Liver (tissue), 10 donors: ENCODE measurements at places on chromosomes 6 and 20. TPM values are rescaled to one million over a fixed set of nuclear protein-coding genes. Genes with fewer than 3 reads are reported as not detected.

DNA sequence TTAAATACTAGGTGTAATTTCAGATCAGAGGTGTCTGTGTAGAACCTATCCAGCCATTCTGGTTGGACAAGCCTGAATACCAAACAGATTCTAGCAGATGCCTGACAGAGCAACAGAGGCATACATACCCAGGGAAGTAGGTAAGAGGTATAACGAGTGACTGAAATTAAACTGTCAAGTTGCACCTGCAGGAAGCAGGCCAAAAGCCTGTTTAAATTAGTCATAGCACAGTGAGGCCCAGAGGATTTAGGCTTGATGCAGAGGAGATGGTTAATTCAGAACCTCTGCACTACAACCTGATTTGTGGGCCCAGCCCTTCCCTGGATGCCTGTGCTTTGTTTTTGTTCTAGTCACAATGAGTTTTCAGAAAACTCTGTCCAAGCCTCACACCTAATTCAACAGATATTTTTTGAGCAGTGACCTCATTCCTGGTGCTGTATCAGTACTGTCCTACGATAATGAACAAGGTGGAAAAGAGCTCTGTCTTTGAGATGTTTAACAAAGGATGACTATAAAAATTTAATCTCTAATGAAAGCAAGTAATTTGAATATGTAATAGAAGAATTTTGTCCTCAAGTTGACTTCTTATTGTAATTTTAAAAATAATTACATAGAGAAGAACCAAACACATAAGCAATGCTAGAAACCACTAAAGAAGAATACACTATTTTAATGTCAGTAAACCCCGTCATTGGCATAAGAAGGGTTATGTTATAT is 31.7 kb downstream of the C6orf58 start:
- H3K27me3 ChIP-seq = no peaks in the 10 kb centered on the region
- DNase-seq = no peak
- no peaks in the 10 kb centered on the region for H3K4me1 ChIP-seq
- no peaks in the 10 kb centered on the region for H3K36me3 ChIP-seq
- no peak overlapping the region for H3K27ac ChIP-seq

DNA sequence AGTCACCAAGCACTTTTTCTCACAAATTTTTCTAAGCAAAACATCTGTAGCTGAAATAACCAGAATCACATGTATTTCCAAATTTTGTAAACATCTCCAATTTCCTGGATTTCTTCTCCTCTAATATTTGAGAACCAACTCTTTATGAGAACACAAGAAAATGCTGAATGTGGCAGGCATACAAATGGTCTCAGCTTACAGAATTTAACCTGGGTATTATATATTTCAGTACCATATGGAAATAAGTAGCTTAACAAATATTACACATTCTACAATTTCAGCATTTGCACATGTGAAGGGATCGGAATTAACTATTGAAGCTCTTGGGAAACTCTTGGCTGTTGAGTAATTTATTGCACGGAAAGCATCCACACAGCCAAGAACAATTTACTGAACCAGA is 92.5 kb downstream of the TBXT start:
- no peaks in the 10 kb centered on the region for H3K36me3 ChIP-seq
- peaks cover 2% of the 10 kb centered on the region for H3K27me3 ChIP-seq
- no peak overlapping the region for H3K27ac ChIP-seq
- no peak for DNase-seq

DNA sequence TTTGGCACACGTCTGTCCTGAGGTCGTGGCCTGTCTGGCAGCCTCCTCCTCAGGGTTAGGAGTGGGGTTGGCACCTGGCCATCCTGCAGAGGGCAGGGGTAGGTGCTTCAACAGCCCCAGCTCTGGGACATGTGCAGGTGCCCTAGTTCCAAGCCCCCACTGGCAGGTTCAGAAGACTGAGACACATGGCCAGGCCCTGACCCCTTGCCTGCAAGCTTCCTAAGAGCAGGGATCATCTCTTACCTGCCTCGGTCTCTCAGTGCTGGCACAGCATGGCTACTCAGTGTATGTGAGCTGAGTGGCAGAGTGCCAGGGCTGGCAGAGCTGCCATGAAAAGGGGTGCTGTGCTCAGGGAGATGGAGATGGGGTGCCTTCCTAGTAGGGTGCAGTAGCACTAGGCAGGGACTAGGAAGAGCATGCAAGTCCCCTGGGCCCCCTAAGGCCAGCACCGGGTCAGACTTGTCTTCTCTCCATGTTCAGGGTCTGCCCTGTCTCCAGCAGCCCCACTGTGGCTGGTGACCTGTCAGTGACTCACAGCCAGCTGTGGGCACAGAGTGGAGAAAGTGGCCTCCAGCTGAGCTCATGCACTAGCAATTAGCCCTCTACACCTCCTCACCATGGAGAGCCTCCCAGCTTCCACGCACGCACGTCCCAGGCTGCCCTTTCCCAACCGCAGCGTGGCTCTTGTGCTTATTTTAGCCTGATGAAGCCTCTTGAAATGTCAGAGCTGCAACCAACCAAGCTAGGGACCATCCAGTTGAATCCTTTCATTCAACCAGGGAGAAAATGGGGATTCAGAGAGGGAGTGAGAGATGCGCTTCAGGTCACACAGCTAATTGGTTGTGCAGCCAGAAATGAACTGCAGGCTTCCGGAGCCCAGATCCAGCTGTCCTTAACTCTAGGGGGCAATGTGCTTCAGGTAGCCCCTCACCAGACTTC is 116.6 kb downstream of the MRPL14 start:
- DNase-seq = no peak
- H3K27me3 ChIP-seq = no peaks in the 10 kb centered on the region
- H3K27ac ChIP-seq = no peak overlapping the region
- H3K36me3 ChIP-seq = no peaks in the 10 kb centered on the region
- H3K4me1 ChIP-seq = no peaks in the 10 kb centered on the region
- no peak overlapping the region for H3K4me3 ChIP-seq

DNA sequence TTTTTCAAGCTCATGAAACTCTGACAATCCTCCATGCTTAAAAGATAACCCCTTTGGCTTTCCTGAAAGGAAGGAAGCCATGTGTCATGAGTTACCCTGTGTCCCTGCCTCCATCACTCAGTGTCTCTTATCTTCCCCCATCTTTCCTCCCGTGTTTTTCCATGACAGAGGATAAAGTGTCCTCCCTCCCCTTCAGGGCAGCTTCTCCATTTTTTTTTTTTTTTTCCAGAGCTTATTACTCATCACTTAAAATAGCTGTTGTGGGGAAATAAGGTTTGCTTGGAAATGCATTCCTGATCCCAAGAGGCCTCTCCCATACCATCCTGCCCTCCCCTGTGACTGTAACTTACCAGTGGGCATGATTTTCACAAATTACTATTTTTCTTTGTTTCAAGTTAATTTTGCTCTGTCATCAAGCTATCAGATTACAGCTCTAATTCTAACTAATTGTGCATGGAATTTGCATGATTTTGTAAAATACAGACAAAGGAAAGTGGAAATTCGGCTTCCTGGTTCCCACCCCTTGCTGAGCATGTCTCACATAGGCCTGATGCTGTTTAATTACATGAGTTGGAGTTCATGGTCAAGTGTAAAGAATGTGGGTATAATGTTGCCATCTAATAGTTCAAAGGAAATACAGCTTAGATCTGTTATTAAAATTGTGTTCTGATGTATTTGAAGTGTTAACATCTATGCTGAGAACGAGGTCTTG is 614.5 kb upstream of the FLRT3 start:
- H3K4me1 ChIP-seq = no peaks in the 10 kb centered on the region
- H3K27ac ChIP-seq = no peak overlapping the region
- H3K36me3 ChIP-seq = no peaks in the 10 kb centered on the region

GRCh38 chr6:142846883-142847287 is 98.1 kb downstream of the HIVEP2 start:
- H3K27me3 ChIP-seq = no peaks in the 10 kb centered on the region
- no peak for DNase-seq
- H3K4me1 ChIP-seq = peaks cover 7% of the 10 kb centered on the region
- H3K4me3 ChIP-seq = no peak overlapping the region
- no peaks in the 10 kb centered on the region for H3K36me3 ChIP-seq
- peak overlapping the region; percentile 56 for H3K27ac ChIP-seq

- H3K4me1 ChIP-seq = no peaks in the 10 kb centered on the region
- H3K4me3 ChIP-seq = no peak overlapping the region
- no peak overlapping the region for H3K27ac ChIP-seq
- H3K27me3 ChIP-seq = no peaks in the 10 kb centered on the region
Observed at GRCh38 chr20:23205211-23205610, 119.1 kb upstream of the CD93 start.

GRCh38 chr6:52576054-52576391 is 837 bp downstream of the TRAM2 start:
- H3K36me3 ChIP-seq = no peaks in the 10 kb centered on the region
- H3K4me1 ChIP-seq = peaks cover 5% of the 10 kb centered on the region
- H3K27me3 ChIP-seq = no peaks in the 10 kb centered on the region
- no peak for DNase-seq

DNA sequence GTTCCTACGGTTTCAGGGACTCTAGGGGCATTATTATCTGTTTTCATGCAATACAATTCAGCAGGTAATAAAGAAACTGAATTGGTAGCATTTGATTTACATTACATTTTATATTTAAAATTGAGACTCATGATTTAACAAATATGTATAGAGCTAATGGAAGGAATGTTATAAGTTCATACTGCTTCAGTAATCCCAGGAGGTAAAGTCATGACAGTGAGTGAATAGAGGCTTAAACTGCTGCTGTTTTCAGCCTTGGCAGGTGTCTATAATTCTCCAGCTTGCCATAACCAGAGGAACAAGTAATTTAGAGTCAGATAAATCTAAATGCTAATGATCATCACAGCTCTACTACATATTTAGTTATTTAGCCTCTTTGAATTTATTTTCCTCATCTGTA is 360.8 kb upstream of the MANEA start:
- H3K4me1 ChIP-seq = no peaks in the 10 kb centered on the region
- H3K27me3 ChIP-seq = no peaks in the 10 kb centered on the region
- no peak overlapping the region for H3K4me3 ChIP-seq
- H3K27ac ChIP-seq = no peak overlapping the region
- no peak for DNase-seq

- no peak overlapping the region for H3K4me3 ChIP-seq
- H3K27me3 ChIP-seq = no peaks in the 10 kb centered on the region
- DNase-seq = no peak
Observed at GRCh38 chr6:130908958-130909357, 81.8 kb downstream of the SMLR1 start.

DNA sequence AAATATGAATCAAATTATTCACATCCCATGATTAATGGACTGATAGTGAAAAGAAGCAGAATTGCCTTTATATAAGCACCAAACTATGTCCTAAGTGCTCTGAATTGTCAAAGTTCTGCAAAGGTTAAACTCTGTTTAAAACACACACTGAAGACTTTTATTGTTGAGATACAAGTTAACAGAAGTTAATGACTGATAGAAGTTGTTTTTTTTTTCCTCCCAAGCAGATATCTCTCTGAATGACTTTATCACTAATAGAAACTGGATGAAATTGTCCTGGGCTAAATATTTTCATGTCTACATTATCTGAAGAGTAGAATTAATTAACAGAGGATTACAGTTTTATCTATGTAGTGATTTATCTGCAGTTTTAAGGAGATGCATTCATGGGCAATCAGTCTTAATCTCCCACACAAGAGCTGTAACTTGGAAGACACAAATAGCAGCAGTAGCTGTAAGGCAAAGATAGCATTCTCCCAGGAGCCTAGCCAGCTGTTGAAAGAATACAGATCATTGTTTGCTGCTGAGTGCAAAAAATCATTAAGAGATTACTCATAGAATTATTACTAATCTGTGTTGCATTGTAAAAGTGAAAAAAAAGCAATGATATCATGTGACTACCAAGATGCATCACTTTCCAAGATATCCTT is 49.9 kb downstream of the BMP5 start:
- no peak for DNase-seq
- no peak overlapping the region for H3K27ac ChIP-seq
- H3K4me3 ChIP-seq = no peak overlapping the region
- H3K36me3 ChIP-seq = no peaks in the 10 kb centered on the region
- no peaks in the 10 kb centered on the region for H3K4me1 ChIP-seq

DNA sequence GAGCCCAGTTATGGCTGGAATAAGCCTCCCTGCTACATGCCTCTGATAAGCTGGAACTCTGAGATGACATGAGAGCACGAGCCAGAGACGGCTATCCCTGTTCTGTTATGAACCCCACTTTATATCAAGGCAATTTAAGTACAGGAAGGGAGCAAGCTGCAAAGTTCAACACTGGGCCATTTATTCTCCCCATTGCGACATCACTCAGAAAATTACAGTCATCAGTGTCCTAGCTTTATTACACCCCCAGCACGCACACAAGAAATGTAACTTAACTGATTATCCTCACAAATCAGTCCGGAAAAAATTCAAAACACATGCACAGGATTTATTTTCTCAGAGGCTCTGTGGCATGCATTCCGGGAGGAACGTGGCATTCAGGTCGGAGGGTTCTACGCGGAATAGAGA is 125.3 kb upstream of the SLC2A12 start:
- peak overlapping the region; percentile 69 for H3K27ac ChIP-seq

DNA sequence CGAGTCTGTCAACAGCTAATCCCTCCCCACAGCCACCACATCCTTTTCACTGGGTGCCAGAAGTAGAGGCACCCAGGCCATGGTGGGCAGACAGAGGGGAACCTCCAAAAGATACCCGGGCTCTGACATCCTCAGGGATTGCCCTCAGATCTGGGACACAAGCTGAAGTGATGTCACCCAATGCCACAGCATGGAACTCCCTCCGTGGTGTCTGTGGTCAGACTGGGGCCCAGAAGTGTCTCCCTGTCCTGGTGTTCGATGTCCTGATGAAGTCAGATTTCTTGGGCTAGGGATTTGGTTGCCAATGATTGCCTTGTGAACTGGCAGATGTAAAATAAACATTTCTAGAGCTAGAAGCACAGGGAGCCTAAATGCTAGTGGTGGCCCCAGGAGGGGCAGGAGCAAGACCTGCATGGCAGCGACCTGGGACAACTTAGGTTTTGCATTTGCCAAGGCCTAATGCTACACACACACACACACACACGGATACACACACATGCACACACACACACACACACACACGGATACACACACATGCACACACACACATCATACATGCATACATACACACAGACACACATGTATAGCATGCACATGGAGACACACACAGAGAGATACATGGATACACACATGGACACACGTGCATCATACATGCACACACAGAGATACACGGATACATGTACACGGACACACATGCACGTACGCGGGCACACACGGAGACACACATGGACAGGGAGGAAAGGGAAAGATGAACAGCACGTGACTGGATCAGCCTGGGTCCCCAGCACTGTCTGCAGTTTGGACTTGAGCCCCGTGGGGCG is 221.0 kb downstream of the NFATC2 start:
- no peaks in the 10 kb centered on the region for H3K4me1 ChIP-seq
- H3K4me3 ChIP-seq = no peak overlapping the region
- DNase-seq = no peak
- no peak overlapping the region for H3K27ac ChIP-seq
- no peaks in the 10 kb centered on the region for H3K27me3 ChIP-seq
- H3K36me3 ChIP-seq = no peaks in the 10 kb centered on the region

Gene RALGAPB
- polyA plus RNA-seq = 4.3 TPM

Gene HLA-DRA
- 53.4 TPM for polyA plus RNA-seq

Gene SIGLEC1
- polyA plus RNA-seq = 2.3 TPM

Gene UCKL1
- 16.4 TPM for polyA plus RNA-seq
